CMK (cell line): ENCODE measurements at places on chromosomes 7 and 10.

- no peak for DNase-seq
Observed at GRCh38 chr10:129677377-129677927, 210.4 kb downstream of the MGMT start.

- no peak for DNase-seq
Observed at GRCh38 chr7:28165961-28166955, 14.3 kb downstream of the JAZF1 start.

- DNase-seq, result no peak
Observed at GRCh38 chr10:93342366-93342765, 139.8 kb downstream of the MYOF start.

DNA sequence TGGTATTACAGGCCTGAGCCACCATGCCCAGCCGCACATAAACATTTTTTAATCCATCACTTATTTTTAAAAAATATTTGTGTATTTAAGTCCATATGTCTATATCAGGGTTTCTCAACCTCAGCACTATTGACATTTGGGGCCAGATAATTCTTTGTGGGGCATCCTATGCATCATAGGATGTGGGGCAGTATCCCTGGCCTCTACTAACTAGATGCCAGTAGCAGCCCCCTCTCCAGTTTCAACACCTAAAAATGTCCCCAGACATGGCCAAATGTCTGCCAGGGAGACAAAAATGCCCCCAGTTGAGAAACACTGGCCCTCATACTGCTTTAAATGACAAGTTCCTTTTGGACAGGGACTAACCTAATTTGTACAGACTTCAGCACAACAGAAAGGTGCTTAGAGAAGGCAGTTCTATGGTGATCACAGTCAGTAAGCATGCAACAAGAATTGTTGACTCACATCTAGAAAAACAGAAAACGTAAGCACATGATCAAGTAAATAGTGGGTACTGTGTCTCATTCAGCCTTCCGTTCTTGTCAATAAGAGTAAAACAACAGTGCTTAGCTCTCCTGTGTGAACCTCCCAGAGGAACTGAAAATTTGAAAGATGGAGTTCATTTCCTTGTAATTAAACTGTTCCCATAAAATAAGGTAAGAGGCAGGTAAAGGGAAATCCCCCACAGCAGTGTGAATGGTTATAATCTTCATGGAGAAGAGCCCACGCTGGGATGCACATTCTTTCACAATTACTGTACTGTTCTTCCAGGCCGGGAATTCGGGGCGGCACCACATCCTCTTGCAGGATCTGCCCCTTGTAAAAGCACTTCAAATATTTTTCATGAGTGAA lies 17.3 kb upstream of the ADRB1 start:
- no peak for DNase-seq

- no peak for DNase-seq
Observed at GRCh38 chr7:42351316-42351935, 114.4 kb upstream of the GLI3 start.

- no peak for DNase-seq
Observed at GRCh38 chr7:112763298-112763697, 26.9 kb downstream of the TMEM168 start.

DNA sequence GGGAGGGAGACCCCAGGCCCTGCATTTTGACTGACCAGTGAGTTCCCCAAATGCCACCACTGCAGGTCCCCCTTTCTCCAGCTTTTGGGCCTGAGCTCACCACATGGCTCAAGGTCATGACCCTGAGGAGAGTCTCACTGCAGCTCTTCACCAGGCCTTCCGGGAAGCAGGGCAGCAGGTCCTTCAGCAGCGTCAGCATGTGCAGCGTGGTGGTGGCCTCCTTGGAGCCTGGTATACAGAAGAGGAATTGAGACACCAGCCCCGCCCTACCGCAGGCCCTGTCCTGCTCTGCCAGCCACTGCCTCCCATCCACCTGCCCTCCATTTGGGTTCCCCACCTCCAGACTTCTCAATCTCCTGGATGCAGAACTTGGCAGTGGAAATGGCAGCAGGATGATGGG lies 13.0 kb downstream of the RRP12 start:
- no peak for DNase-seq

DNA sequence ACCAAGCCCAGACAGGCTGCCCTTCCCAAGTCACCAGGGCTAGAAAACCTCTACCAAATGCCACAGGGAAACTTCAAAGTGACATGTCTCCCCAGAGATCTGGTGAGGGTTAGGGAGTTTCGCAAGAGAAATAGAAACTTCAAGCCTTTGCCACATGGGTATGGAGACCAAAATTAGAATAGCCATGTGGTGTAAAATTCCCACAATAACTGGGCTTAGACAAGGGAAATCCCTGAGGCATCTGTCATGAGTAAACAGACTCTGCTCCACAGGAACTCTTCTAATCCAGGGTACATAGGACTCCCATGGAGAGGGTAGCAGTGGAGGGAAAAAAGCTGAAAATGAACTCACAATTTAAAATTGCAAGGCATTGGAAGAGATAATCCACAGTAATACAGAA lies 14.3 kb downstream of the ADAM12 start:
- no peak for DNase-seq

- DNase-seq, result no peak
Observed at GRCh38 chr7:39130857-39131526, 153.3 kb downstream of the POU6F2 start.

GRCh38 chr7:103341466-103341865 lies 3.1 kb downstream of the DNAJC2 start:
- no peak for DNase-seq

DNA sequence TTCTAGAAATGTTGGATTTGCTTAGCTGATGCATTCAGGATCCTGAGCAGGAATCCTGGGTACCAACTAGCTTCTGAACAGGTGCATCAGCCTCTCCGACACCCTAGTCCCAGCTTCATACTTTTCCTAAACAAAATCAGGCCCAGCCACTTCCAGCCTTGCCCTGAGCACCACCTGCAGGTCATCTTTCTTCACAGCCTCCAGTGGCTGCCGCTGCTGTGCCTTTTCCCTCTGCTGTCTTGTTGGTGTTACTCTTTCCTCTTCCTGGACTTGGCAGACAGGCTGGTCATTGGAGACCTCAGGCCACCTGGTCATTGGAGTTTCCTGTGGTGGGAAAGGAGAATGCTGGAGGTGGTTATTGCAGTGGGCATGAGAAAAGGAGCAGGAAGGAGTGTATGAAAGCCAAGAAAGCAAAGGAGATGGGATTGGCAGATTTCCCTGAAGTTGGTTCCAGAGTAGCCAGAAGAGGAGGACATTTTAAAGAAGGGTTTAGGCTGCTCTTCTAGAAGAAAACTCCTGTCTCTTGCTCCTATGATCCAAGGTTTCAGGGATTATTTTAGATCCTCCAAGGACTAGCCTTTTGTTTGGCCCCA lies 48.2 kb upstream of the NFKB2 start:
- no peak for DNase-seq

DNA sequence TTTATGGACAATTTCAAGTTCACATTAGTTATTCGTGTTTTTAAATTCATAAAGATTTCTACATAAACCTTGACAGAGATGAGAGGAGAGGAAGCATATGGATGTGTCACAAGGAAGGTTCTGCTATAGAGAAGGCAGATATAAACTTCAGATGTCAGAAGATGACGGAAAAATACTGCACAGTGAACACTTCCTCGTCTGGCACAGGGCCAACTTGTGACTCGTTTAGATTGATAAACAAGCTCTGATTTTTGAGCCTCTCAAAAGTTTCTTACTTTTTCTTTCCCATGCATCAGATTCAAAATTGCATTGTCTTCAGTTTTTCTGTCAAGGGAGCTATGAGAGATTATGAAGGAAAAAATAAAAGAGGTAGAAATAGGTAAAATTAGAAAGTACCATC lies 156.4 kb upstream of the MINDY3 start:
- DNase-seq, result no peak

- no peak for DNase-seq
Observed at GRCh38 chr7:130930681-130931080, 196.7 kb upstream of the KLF14 start.

DNA sequence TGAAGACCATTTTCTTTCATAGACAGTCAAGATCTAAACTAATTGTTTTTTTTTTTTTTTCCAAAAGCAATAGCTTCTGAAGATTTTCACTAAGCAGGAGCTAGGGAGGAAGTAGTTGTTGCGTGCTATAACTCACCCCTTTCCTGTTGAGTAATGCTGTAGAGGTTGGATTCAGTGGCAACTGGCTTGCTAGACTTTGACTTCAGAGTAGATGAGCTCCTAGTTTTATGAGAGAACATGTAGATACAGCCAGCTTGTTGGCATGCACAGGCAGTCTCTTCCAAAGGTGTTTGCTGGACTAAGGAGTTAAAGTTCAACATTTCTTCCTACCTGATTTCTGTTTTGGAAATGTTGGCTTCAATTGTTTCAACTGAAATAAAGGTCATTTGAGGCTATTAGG lies 66.2 kb upstream of the MXI1 start:
- no peak for DNase-seq

GRCh38 chr7:115224922-115225321 lies 303.0 kb downstream of the MDFIC start:
- DNase-seq, result no peak

DNA sequence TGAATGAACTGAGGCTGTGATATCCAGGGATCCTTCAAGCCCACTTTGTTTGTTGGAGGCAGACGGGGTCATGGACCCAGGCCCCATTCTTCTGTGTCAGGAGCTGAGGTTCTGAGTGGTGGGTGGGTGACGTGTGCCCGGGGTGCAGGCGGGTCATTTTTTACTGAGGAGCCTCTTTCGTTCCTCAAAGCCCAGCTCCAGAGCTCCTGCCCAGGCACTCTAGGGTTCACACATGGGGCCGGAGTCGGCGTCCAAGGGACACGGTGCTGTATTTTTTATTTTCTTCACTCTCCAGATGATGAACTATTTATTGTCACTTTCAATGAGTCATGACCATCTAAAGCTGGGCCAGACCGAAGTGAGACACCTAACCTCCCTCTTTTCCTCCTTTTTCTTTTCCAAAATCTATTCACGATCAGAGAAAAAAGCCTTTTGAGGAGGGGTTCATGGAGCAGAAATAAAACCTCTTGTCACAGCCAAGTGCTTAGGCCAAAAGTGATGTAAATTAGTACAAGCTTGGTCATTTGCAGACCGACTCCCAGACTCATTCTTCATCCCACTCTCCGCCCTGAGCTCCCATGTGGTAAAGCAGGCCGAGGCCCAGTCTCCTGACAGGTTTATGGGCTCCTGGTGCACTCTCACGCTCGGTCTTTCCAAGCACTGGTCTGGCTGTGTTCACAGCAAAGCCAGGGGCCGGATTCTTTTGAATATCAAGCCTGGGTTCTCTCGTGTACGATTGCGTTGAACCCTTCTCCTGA lies 41.4 kb upstream of the PITRM1 start:
- no peak for DNase-seq

DNA sequence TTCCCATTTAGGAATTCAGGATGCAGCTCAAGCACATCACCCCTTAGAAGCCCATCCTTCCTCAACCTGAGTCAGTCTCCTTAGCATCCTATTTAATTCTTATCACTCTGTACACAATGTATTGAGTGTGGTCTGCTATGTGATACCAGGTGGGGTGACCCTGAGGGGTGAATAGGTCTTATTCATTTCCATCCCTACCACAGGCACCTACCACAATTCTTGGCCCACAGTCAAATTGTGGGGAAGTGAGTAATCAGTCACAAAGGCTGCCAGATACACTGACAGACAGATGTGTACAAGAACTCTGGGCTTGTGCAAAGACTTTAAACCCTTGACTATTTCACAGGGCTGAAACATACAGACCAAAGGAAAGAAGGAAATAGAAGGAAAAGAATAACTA lies 560.5 kb downstream of the PARD3 start:
- DNase-seq, result peak; percentile 29

DNA sequence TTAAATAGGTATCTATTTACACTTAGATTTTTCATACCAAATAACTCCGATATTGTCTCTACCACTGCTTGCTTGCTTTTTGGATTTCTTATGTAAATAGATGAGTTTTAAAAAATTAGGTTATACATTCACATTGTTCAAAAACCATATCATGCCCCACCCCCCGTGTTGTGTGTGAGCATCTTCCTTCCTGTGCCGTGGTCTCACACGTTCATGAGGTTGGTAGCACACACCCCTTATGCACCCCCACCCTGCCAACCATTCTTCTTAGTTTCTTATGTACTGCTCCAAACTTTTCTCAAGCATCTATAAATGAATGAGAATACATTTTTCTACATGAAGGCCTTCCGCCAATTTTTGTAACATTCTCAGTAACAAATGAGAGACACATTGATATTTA lies 115.6 kb downstream of the FANK1 start:
- no peak for DNase-seq

- DNase-seq, result no peak
Observed at GRCh38 chr7:52270301-52270700, 765.1 kb upstream of the POM121L12 start.

DNA sequence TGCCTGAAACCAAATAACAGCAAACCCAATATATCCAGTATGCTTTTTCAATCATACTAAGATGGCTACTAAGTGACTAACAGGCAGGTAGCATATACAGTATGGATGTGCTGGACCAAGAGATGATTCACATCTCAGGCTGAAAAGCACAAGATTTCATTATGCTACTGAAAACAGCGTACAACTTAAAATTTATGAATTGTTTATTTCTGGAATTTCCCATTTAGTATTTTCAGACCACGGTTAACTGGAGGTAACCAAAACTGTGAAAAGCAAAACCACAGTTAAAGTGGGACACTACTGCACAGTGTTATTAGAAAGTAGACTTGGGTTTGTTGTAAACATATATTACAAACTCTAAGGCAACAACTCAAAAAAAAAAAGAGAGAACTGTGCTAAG lies 91.5 kb downstream of the KMT2C start:
- DNase-seq, result no peak

DNA sequence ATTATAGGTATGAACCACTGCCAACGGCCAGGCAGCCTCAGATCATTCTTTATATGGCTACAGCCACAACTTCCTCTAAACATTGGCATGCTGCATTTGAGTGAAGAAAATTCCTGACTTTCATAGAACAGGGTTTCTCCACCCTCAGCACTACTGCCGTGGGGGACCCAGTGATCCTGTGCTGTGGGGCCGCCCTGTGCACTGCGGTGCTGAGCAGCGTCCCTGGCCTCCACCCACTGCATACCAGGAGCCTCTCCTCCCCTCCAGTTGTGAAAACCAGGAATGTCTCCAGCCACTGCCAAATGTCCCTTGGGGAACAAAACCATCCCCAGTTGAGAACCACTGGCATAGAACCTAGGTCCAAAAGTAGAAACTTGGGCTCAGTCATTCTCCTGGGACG lies 15.8 kb downstream of the CNPY1 start:
- no peak for DNase-seq

GRCh38 chr10:15374156-15374555 lies 3.1 kb upstream of the FAM171A1 start:
- DNase-seq, result no peak

DNA sequence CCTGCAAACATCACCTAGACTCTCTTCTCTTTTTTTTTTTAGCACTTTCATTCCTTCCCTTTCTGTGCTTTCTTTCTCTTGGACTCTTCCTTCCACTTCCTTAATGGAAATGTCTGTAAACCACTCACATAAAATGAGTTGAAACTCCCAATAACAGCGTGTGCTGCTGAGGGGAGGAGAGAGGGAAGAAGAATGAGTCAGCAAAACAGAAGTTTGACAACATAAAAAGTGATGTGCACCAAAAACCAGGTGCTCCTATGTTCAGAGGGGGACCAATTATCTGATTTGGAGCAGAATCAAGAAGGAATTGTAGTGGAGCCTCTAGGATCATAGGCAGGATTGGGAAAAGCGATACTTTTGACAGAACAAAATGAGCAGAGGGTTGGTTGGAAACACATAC lies 712.1 kb upstream of the IGFBP3 start:
- DNase-seq, result no peak

- DNase-seq, result no peak
Observed at GRCh38 chr7:147578196-147578595, 1012.4 kb upstream of the C7orf33 start.
